ENCODE measurements at places on chromosomes 6 and 20. TPM values are rescaled to one million over a fixed set of nuclear protein-coding genes. Genes with fewer than 3 reads are reported as not detected.

CD109 gene
- 0.96 TPM for total RNA-seq

SEL1L2 gene
- total RNA-seq: not detected

KHDRBS2 gene
- total RNA-seq: not detected

TRIM38 gene
- total RNA-seq: 37.7 TPM

EEF1A2 gene
- 0.36 TPM for total RNA-seq

SMOC2 gene
- not detected for total RNA-seq

STMN3 gene
- total RNA-seq: 110 TPM

TRIM31 gene
- total RNA-seq: 0.20 TPM

SLC17A2 gene
- not detected for total RNA-seq

MYBL2 gene
- total RNA-seq: 0.11 TPM

BMP6 gene
- total RNA-seq: not detected
